ENCODE measurements at places on chromosomes 2 and 18. TPM values are rescaled to one million over a fixed set of nuclear protein-coding genes. Genes with fewer than 3 reads are reported as not detected.

The ACVR2A gene
- 22.9 TPM for total RNA-seq

The HAUS1 gene
- 23.3 TPM for total RNA-seq

The C2orf80 gene
- total RNA-seq, result not detected

The LRRC30 gene
- total RNA-seq, result not detected

The KLF7 gene
- 47.1 TPM for total RNA-seq

The ZFAND2B gene
- total RNA-seq, result 79.8 TPM

The RAPH1 gene
- total RNA-seq, result 2.1 TPM

The CLEC4F gene
- not detected for total RNA-seq

The SP5 gene
- not detected for total RNA-seq

The CCDC141 gene
- total RNA-seq, result 8.2 TPM

The SNTG2 gene
- 0.96 TPM for total RNA-seq

The MYO5B gene
- not detected for total RNA-seq

The CDH20 gene
- total RNA-seq, result not detected

The RNF144A gene
- 34.3 TPM for total RNA-seq

The SCN9A gene
- total RNA-seq, result not detected

The UGT1A9 gene
- not detected for total RNA-seq

The SIX3 gene
- not detected for total RNA-seq

The SOWAHC gene
- 1.4 TPM for total RNA-seq

The STK36 gene
- 27.3 TPM for total RNA-seq

Measured in CD4-positive, alpha-beta memory T cell (primary cell).